ENCODE measurements at places on chromosomes 13 and 19. TPM values are rescaled to one million over a fixed set of nuclear protein-coding genes. Genes with fewer than 3 reads are reported as not detected.

DNA sequence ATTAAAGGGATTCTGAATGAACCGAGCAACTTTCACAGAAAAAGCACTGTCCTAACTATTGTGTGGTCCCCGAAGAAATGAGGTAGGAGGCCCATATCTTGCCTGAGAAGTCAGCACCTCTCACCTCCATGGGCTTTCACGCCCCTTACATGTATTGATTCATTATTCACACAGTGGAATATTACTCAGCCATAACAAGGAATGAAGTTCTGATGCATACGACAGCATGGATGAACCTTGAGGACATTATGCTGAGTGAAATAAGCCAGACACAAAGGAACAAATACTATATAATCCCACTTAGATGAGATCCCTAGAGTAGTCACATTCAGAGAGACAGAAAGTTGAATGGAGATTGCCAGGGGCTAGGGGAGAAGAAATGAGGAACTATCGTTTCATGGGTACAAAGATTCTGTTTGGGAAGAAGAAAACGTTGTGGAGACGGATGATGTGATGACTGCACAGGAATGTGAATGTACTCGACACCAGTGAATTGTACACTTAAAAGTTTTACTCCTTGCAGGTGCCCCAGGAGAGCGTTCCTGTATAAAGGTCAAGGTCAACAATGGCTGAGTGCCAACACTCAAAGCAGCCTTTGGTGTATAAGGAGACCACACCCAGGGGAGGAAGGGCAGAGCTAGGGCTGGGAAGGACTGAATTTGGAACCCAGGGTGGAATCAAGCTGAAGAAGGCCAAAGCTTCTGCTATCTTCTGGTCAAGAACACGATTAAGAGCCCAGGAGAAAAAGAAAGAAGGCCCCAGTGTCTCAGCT, 22.5 kb downstream of the ZIC5 start:
- DNase-seq, result no peak

Gene PRR19
- polyA plus RNA-seq, result 1.5 TPM

DNA sequence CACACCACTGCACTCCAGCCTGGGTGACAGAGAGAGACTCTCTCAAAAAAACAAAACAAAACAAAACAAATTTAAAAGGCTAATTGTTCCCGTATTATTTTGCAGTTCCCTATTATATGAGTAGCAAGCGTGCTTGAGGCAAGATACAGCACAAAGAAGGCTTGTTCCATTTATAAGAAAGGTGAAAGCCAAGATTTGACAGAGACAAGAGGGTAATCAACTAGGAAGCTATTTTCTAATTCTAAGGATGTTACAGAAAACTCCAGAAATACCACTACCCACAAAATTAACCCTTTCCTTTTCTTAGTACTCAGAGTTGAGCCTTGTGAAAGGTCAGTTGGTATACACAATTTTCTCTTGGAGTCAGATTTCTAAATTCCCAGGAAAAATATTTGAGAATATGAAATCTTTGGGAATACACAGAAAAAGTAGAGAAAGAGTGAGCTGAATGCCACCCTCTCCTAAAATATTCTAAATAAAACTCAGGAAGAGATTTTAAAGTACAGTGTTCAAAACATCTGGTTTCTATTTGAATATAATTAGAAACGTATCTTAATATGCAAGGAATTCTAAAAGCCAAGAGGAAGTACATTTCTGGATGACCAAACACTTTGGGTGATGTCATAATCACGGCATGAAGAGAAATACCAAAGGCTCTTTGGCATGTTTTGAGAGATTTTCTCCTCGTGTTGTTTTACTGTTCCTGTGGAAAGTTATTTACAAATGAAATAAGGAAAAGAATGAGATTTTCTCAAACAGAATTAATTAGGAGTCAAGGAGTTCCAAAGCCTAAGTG, 63.0 kb upstream of the FLT1 start:
- DNase-seq, result no peak

Gene IRS2
- polyA plus RNA-seq, result 10.4 TPM

Gene ZNF471
- polyA plus RNA-seq, result 39.1 TPM

- no peak for DNase-seq
Measured at GRCh38 chr13:113498905-113499304, 8.4 kb upstream of the DCUN1D2 start.

DNA sequence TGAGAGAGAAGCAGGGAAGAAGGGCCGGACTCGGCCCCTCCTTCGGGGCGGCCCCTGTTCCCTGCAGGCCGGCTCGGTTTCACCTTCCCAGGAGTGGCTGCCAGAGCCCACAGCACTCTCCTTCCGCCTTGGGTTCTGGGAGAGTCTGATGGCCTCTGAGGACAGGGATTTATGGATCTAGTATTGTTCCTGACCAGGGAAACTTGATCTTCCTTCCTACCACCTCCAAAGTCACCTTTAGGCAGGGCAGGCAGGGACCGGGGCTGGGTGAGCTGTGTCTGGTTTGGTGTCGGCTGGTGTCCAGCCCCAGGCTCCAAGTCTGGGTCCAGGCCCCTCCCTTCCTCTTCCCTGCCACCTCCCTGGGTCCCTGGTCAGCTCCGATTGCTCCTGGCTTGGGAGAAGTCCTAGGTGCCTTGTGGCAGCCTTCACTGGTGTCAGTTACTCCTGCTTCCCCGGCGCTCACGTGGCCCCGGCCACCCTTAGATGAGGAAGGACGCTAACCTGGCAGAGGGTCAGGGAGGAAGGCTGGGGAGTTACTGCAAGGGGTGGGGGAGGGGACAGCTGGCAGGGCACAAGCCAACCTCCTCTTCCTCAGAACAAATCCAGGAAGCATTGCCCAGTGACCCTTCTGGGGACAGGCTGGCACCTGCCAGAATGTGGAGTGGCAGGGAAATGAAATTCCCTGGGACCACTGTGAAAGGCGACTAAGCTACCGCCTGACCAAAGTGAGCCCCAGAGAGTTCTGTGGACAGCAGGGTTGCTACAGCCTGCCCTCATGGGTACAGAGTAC, 18.8 kb downstream of the RFX1 start:
- no peak for DNase-seq

GRCh38 chr13:30141775-30142485, 165.4 kb downstream of the KATNAL1 start:
- DNase-seq, result no peak

Gene HCN2
- 0.32 TPM for polyA plus RNA-seq

DNA sequence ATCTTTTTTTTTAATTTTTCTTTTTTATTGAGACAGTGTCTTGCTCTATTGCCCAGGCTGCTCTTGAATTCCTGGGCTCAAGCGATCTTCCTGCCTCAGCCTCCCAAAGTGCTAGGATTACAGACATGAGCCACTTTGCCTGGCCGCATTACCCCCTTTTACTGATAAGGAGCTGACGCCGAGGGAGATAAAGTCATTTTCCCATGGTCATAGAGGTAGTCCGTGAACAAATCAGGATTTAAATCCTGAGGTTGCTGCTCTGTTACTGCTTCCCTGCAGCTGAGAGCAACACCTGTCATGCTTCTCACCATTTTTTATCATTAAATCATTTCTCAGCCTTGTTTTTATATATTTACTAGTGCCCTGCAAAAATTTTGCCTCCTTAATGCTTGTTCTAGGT, 7.4 kb downstream of the CYSLTR2 start:
- DNase-seq, result no peak

DNA sequence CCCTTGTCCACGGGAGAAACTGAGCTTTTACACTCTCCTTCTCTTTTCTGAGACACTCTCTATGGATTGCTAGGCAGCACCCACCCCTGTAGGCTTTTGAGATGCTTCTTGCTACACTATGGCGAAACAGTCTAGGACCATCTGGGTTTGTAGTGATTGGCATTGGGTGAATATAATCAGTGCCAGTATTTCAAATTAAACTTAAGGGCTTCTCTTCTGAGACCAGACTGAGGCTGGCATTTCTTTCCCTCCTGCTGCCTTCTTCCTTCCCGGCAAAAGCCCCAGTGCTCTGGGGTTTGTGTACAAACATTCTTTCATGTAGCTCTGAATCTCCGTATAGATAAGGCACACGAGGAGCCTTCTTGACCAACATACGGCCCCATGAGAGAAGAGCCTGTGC, 276.7 kb downstream of the SLC7A1 start:
- DNase-seq, result no peak

DNA sequence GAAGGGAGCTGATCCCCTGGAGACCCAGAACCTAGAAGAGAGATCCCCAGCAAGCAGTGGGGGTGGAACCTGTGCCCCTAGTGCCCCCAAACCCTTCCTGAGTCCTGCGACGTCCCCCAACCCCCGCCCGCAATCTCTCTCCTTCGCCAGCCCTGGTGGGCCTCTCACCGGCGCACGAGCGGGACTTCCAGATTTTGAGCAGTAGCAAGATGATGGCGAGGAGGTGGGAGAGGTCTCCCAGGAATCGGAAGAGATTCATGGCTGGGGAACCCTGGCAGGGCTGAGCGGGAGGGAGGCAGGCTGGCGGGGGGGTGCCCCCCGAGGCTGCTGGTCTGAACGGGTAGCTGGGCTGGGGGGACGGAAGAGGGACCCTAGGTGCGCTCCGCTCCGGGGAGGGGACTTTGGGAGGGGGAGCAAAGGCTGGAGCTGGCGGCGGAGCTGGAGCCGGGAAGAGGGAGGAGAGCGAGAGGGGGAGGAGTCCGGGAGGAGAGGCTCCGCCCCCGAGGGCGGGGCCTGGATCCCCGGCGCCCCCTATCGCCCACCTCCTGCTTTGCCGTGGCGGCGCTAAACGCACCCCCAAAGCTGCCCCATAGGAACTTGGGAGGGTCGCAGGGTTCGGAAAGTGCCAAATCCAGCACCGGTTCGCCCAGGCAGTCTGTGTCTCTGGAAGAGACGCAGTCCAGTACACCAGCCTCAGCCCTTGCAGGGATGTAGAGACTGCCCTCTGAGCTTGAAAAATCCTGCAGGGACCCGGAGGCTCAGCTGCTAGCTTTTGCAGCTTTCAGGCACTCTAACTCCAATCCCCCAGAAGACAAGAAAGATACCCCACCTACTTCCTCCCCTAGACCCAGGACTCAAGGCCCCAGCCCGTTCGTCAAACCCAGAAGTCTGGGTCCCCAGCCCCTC, at the start of gene KDELR1:
Gene KDELR1, minus strand, starts transcription at position 452 of the 906 bp plus-strand sequence. Its CDS starts 193 bp downstream, at position 259.
- DNase-seq, result peak; percentile 66

DNA sequence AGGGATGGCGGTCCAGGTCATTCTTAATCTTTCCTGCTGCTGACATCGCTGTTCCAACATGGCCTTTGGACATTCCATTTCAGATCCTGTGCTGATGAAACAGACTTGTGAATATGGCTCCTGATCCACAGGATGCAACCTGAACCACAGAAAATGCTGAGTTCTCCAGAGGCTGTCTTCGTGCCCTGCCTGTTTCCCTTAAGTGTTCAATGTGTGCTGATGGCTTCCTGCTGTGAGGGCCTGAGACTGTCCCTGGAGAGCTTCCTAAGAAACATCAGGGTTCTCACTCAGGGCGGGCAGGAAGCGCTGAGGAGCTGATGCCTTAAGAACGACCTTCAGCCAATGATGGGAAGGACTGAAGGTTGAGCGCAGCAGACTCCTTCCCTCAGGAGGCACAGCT, 909.4 kb downstream of the UQCRFS1 start:
- DNase-seq, result no peak

DNA sequence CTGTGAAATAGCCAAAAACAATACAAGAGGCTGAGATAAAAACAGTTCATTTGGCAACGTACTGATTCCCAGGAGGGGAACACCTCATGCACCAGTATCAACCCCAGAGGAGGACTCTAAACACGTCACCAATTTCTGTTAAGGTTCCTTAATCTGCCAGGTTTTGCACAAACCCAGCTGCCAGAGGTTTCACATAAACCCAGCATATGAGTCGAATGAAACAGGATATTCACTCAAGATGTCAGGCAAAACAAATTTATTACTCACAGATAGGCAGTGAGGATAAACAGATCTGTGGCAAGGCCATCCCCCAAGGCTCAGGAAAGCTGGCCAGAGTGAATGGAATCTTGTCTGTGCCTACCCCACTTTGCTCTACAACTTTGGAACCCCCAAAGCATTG, 210.9 kb downstream of the GPC5 start:
- DNase-seq, result peak; percentile 46

DNA sequence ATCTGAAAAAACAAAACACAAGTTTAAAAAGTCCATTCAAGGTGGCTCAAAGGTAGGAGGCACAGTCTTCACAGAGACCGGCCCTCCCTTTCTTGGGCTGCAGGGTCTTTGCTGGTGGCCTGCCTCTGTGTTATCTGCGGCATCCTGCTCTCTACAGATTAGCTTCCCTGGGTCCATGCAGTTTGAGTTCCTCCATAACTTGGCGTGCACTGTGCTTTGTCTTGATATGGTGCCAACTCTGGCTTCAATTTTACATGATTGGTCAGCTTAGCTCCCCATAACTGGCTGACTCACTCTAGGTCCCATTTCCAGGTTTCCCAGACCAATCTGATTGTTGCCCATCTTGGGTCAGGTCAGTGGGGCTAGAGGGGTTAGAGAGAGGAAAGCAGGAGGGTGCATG, 41.8 kb downstream of the TPT1 start:
- no peak for DNase-seq

DNA sequence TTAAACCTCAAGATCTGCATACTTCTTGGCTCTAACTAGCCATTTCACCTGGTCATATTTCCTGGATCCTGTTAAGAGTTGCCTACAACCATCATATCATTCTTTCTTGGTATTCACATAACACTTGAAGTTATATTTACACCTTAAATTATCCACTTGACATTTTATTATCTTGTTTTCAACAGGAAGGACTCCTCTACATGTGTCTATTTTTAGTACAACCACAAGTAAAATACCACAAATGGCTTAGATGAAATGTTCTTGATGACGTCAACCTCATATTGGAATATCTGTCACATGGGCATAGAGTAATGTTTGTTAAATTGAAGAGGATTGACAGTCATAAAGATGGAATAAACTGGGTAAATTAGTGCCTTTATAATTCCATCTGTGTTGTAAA, 9.4 kb downstream of the PCDH20 start:
- no peak for DNase-seq

- no peak for DNase-seq
Measured at GRCh38 chr13:110625771-110626321, 10.5 kb downstream of the NAXD start.

DNA sequence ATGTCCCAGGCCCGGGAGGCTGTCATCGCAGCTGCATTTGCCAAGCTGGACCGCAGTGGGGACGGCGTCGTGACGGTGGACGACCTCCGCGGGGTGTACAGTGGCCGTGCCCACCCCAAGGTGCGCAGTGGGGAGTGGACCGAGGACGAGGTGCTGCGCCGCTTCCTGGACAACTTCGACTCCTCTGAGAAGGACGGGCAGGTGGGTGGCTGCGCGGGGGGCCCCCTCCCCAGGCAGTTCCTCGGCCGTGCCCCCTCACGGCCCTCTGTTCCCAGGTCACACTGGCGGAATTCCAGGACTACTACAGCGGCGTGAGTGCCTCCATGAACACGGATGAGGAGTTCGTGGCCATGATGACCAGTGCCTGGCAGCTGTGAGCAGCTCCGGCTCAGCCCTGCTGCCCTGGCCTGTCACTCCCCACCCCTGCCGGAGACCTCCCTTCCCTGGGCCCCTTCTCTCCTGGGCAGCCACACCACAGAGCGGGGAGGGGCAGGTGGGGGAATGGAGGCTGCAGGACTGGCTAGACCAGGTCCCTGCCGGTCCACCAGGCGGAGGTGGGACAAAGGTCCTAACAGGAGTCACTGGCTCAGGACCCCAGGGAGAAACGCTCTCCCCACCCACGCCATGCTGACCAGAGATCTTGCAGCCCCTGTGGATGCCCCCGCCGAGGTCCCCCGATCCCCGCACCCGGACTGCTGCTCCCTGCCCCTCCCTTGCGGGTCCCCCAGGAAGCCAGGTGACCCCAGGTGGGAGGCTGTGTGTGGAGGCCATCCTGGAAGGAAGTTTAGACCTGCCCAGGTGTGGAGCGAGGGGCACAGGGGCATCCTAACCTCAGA, 1.1 kb downstream of the CAPS start:
- no peak for DNase-seq

Gene C19orf38
- 1.4 TPM for polyA plus RNA-seq
